NCI-H187 treated with DMSO at 0.1 percent for 48 hours (cell line): ENCODE measurements at places on chromosomes 7 and 10.
A peak's percentile ranks its signal among the peaks of the same experiment; 100 is the strongest.

DNA sequence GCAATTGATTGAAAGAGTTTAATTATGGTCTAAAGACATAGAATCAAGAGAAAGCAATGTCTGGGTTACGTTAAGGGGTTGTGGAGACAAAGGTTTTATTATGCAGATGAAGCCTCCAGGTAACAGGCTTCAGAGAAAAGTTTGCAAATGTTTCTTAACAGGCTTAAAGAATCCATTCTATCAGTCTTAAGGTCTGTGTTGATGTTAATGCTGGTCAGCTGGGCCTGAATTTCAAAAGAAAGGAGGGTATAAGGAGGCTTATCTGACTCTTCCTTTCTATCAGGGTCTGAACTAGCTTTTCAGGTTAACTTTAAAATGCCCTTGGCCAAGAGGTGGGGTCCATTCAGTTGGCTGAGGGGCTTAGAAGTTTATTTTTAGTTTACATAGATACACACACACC is 1004.5 kb upstream of the C7orf33 start:
- no peak for DNase-seq

- DNase-seq: no peak
These were observed 1.6 kb downstream of the VSTM4 start for GRCh38 chr10:49113741-49114141.

GRCh38 chr7:147711447-147711846 is 879.1 kb upstream of the C7orf33 start:
- DNase-seq: no peak

- DNase-seq: no peak
These were observed 78.4 kb downstream of the SRI start for GRCh38 chr7:88141479-88141878.

GRCh38 chr7:907158-907980 is 31.0 kb downstream of the GET4 start:
- no peak for DNase-seq

DNA sequence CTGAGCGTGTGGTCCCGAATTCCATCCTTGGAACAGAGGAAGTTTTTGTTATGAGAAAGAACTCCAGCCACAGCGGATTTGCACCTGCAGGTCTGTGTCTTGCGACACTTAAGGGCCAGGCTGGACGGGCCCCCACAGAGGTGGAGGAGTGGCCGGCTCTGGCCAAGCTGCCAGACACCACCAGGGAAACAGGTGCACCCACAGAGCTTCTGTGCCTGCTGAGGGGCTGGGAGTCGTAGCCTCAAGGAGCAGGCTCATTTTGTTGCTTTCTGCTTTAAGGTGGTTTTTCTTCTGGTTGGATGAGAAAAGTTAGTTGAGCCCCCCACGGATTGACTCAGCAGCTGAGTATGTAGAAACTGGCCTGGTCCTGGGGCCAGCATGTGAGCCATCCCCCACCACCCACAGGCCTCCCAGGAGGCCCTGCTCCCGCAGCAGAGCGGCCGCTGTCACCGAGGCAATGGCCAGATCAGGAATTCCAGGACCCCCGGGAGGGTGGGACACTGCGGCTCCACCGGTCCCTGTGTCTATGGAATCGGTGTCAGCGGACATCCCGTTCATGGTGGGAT is 41.9 kb downstream of the NKX6-2 start:
- DNase-seq: no peak

- no peak for DNase-seq
These were observed 33.8 kb downstream of the GPR22 start for GRCh38 chr7:107503687-107504086.

- DNase-seq: peak; percentile 38
These were observed 13.5 kb upstream of the BAMBI start for GRCh38 chr10:28663576-28664368.

DNA sequence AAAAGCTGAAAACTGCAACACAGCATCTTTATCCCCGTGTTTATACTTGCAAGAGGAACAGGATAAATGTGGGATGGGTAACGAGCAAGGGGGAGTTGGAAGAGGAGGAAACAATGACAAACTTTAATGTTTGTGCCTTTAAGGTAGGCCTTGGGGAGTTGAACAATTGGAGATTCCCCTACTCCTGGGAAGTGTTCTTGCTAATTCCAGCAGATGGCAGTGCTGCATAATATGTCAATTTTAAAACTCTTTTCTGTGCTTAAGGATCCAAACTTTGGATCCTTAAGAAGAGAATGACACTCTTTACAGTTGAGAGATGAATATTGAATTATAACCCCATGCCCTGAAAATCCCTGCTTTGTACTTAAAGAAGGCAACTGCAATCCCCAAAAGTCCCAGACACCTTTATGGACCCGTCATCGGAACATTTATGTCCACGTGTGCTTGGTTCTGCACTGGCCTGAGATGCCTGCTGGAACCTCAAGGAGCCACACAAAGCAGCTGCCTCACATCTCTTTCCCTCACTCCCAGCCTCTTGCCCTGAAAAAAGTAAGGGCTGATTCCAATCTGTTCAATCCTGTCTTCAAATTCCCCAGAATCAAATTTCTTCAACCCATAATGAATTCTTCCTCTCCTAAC is 12.0 kb downstream of the IFIT5 start:
- no peak for DNase-seq
